Glomerular endothelial cell (primary cell): ENCODE measurements at places on chromosomes 2 and 18.

DNA sequence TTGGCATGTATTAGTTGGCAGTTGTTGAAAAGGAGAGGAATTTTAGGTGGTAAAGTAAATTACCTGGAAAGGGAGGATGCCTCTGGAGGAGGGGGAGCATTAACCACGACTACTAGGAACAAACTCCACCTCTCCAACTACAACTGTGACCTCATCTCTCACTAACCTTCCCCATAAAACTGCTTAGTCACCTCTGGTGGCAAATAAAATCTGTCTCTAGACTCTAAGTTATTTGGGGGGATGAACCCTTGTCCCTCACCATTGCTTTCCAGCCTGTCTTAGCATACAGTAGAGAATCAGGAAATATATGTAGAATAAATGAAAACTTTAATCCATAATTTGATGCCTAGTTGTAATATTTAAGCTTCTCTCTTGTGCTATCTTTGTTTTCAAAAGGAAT lies 27.6 kb upstream of the MYO1B start:
- DNase-seq = no peak

GRCh38 chr2:189933911-189934399 lies 128.6 kb downstream of the MSTN start:
- DNase-seq = peak; percentile 45

DNA sequence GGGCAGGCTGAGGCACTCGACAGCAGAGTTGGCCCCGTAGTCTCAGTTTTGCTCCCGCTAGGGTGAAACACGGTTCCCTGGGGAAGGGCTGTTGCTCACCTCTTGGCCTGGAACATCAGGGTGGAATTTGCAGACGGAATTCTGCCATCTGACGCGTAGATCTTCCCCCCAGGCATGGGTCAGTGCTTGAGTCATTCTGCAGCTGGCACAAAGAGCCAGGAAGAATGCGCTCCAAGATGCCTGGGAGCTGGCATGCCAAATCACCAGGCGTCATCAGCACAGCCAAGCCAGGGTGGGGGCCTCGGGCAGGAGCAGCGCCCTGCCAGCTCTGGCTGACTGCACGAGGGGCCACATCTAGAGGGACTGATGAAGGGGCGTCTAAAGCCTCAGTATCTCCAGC lies 42.7 kb downstream of the ODC1 start:
- DNase-seq = peak; percentile 69

DNA sequence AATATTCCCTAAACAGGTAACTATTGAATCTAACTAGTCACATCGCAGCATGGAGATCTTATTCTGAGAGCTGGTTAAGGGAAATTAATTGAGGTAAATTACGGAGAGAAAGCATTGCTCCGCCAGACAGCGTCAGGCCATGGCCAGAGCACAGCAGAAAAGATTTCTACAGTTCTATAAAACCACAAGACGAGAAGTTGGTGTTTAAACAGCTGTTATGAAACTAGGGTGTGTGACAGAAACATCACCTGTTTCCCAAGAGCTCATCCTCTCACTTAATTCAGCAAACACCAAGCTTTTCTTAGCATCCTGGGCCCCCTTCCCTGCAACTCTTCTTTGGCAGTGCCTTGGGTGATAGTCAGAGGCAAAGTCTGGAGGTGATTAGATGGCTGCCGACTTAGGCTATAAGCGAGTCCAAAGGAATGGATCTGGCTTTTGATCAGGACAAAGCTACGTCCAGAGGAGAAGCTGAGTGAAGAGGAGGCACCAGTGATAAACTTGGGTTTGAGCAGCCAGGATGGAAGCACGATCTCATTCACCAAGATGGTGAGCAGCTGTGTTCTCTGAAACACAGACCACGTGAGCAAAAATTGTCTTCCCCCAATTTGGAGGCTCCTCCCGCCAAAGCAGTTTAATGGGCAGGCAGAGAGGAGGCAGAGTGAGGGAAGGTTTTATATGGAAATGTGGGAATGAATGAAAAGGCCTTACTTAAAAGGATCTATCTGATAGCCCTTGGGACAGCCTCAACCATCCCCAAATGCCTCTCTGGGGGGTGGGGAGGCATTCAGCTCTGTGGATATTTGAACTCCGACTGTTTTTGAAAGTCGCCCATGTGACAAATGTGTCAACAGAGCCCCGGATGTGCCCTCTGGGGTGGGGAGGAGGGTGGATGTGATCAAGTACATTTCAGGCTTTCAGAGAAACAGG lies 57.8 kb downstream of the PKDCC start:
- DNase-seq = no peak

DNA sequence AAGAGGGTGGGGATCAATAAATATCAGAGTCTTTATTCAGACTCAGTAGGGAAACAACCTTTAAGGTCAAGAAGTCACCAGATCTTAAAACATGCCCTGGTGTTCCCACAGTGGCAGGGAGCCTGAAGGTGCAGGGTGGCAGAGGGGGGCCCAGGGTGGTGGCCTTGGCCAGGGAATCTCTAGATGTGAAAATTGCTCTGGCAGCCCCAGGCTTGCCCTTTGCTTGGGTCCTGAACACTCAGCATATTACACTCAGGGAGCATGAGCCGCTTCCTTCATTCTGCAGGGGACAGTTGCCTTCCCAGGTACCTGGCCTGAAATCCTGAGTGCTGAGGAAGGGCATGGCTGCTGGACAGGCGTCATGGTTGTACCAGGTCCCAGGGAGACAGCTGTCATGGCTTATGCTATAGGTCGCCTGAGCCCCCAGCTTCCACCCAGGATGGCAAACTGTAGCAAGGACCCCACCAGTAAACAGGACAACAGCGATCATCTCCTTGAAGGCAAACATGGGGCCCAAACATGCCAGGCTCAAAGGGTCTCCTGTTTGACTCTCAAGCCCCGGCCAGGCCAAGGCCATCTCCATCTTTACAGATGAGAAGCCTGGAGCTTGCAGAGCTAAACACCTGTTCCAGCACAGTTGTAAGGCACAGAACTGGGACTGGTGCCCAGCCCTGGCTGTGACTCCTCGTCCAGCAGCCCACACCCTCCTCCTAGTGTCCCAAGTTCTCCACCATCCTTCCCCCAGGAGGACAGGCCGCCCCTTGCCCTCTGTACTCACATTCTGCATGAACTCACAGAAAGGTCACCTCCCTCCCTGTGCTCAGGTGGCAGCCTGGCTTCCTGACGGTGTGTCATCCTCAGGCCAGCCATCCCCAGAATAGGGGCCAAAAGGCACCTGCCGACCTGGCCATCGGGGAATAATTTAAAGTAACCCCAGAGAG lies 14.6 kb downstream of the ABCG8 start:
- DNase-seq = no peak

DNA sequence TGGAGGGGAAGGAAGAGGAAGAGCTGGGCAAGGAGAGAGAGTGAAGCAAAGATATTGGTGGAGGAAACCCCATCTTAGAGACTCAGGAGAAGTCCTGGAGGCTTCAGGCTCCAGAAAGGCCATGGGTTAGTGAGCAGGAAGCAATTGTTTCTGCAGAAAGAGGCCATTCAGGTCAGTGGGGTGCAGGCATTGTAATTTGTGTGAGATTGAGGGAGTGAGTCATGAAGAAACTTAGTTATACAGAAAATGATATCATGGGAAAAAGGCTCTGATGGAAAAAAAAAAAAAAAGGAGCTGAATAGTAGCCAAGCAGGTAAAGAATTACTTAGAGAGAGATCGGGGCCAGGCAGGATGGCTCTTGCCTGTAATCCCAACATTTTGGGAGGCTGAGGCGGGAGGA lies 4.0 kb downstream of the EMILIN2 start:
- DNase-seq = no peak

DNA sequence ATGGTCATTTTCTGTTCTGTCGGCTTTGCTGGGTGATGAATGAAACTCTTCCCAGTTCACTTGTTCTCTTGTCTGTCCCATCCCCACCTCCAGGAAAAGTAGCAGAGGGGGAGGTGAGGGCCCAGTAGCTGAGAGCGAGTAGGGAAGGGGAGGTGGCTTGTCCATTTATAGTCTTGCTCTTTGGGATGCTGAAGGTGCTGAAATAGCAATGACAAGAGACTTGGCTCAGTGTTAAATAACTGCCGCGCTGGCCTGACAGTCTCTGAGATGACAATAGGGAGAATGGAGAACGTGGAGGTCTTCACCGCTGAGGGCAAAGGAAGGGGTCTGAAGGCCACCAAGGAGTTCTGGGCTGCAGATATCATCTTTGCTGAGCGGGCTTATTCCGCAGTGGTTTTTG lies at the start of gene SMYD1:
Gene SMYD1, plus strand, starts transcription at position 228 of the 400 bp plus-strand sequence. Its CDS starts 40 bp downstream, at position 268.
- DNase-seq = no peak

- DNase-seq = no peak
Observed at GRCh38 chr18:55319459-55320193, 268.4 kb downstream of the TCF4 start.

DNA sequence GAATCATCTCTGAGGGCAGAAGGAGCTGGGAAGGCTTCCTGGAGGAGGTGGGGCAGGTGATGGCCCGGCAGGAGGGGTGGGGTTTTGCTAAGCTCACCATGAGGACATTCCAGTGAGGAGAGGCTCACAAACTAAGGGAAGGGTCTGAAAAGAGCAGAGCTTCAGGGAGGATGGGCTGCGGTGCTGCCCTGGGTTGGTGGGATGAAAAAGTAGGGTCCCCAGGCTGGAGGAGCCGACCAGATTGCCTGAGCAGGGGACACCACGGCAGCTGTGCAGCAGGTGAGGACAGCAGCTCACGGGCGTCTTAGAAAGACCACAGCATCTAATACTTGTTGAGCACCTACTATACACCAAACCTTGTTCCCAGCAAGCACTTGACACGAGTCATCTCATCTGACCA lies 82.2 kb downstream of the DYSF start:
- no peak for DNase-seq

GRCh38 chr2:135299165-135299564 lies 231.9 kb downstream of the ZRANB3 start:
- DNase-seq = no peak
